Prostate gland (tissue), 2 donors: ENCODE measurements at places on chromosomes 13 and 19.

DNA sequence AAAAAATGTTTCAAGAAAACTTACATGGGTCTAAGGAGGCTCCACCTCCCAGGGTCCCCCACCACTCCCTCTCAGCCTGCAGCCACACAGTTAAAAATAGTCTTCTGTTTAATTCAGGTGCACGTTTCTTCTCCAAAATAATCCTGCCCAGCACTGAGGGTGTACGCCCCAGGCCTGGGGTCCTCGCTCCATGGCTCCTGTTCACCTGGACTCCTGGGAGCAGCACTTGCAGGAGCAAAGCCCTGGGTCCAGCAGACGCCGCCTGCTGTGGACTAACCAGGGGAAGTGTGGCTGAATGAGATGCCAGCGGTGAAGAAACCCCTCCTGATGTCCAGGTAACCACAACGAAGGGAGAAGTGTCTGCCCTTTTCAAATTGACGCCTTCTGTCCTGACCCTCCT, 41.3 kb upstream of the CD33 start:
- no peak overlapping the region for H3K27ac ChIP-seq
- H3K4me1 ChIP-seq = no peaks in the 10 kb centered on the region
- H3K36me3 ChIP-seq = no peaks in the 10 kb centered on the region
- no peak for DNase-seq

GRCh38 chr19:1211494-1212234, 6.1 kb downstream of the STK11 start:
- peak; percentile 87 for DNase-seq
- H3K36me3 ChIP-seq = no peaks in the 10 kb centered on the region

DNA sequence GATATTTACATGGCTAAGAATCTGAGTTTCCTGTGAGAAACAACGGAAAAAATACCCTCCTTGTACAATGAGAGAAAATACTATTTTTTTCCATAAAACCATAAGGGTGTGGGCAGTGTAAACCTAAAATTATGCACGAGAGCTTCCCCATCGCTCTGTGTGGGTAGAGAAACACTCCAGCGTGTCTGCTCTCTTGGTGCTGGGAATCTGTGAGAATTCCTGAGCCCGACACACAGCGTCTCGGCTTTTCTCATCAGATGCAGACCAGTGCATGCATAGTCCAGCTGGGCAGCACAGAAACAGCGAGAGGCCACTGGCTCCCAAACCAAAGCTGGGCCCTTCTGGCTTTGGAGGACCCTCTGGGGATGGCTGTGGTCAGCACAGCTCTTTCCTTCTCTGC, 12.0 kb downstream of the PLPP2 start:
- no peaks in the 10 kb centered on the region for H3K4me1 ChIP-seq
- no peaks in the 10 kb centered on the region for H3K27me3 ChIP-seq
- no peak for DNase-seq
- H3K36me3 ChIP-seq = no peaks in the 10 kb centered on the region
- H3K4me3 ChIP-seq = no peak overlapping the region

DNA sequence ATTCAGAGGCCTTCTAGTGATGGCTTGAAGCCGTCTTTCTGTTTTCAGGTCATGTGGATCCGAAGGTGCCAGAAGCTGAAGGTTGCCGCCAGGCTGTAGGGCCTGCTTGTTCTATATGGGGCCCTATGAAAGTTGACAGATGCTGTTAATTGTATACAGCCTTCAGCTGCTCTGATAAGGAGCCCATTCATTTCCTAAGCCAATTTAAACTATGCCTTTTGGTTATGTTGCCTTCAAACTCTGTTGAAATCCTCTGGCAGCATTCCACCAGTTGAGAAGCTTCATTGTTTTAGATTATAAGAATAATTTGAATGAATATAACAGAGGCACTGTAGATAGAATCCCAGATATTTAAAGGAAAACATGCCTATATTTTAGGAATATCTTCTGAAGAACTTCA, 34.4 kb downstream of the RAP2A start:
- DNase-seq = no peak
- no peaks in the 10 kb centered on the region for H3K36me3 ChIP-seq

DNA sequence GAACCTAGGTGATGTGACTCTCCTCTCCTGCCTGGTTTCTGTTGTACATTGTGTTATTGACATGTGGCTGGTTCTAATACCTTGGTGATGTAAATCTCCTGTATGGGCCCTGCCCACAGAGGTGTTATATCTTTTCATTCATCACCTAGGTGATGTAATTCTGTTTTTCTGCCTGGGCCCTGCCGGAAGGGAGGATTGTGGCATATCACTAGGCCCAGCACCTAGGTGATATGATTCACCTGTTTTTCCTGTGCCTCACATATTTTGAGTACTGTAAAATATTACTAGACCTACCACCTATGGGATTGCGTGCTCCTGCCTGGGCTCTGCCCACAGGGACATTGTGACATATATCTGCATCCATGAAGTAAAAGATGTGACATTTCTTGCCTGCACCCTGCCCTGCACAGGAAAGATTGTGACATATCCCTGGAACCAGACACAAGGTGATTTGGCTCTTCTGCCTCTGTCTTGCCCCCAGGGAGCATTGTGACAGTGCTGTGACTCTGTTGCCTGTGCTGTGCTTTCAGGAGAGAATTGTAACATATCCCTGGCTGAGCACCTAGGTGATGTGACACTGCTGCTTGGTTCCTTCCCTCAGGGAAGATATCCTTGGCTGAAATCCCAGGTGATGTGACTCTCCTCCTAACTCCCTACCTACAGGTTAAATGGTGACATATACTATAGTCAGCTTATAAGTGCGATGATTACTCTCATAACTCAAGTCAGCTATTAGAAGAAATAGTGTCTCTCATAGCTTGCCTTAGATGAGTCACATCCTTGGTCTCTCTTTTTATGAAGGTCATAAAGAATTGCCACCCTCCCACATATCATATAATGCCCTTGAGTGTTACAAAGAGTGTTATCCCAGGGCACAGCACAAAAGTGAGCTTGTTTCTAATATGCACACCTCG, 13.3 kb upstream of the ZNF681 start:
- no peak overlapping the region for H3K27ac ChIP-seq
- H3K4me3 ChIP-seq = no peak overlapping the region
- DNase-seq = no peak
- H3K36me3 ChIP-seq = no peaks in the 10 kb centered on the region
